ENCODE measurements at places on chromosomes 7 and 10.

- peak; percentile 10 for DNase-seq
Measured at GRCh38 chr10:86583983-86584382, 62.4 kb upstream of the WAPL start.

GRCh38 chr10:58570307-58570723 is 57.6 kb downstream of the BICC1 start:
- DNase-seq = no peak

DNA sequence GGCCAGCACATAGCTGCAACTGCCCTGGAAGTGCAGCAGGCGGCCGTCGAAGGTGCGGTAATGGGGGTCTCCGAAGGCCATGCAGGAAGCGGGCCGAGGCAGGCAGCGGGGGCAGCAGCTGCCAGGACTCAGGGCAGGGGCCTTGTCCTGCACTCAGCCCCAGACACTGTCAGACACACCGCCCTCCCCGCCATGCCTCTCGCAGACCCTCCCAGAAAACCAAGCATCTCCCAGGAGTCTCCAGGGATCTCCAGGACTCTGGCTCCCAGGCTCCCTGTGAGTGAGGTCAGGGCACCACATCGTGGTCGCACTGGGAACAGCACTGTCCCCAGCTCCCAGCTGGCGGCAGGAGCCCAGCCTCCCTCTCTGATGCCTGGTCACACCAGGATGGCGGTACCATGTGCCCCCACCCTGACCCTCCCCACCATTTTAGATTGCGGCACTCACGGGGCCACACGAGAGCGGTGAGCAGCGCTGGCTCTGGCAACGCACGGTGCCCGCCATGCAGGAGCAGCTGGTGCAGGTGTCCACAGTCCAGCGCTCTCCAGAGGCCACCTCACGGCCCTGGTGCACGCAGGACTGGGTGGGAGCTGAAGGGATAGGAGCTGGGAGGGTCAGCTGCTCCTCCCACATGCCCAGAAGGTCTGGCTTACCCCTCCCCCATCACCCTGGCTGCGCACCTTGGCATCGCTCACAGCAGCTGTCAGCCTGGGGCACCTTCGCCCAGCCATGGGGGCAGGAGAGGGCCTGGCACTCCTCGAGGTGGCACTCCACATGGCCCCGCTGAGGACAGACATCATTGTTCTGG is 17.5 kb downstream of the ATP6V1F start:
- peak; percentile 92 for DNase-seq

- DNase-seq = no peak
Measured at GRCh38 chr7:155916926-155917655, 104.8 kb upstream of the SHH start.

- DNase-seq = no peak
Measured at GRCh38 chr7:44762726-44763522, 14.3 kb downstream of the ZMIZ2 start.

- peak; percentile 90 for DNase-seq
Measured at GRCh38 chr7:142632271-142633134, 116.8 kb upstream of the PRSS1 start.

DNA sequence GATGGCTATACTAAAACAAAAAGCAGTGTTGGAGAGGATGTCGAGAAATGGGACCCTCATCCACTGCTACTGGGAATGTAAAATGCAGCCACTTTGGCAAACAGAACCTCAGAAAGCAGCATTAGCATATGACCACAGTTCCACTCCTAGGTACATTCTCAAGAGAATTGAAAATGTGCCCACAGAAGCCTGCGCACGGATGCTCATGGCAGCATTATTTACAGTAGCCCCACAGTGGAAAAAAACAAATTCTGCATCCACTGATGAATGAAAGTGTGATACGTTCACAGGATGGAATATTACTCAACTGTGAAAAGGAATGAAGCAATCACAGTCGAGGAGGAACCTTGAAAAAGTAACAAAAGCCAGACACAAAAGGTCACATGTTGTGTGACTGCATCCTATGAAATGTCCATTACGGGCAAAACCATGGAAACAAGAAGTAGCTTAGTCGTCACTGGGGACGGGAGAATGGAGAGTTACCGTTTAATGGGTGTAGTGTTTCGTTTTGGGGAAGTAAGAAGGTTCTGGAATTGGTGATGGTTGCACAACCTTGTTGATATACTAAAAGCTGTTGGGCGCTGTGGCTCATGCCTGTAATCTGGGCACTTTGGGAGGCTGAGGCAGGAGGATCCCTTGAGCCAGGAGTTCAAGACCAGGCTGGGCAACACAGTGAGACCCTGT is 2.5 kb upstream of the UPK3B start:
- no peak for DNase-seq

- DNase-seq = no peak
Measured at GRCh38 chr7:148674689-148675088, 24.0 kb upstream of the CUL1 start.

GRCh38 chr7:767941-768731 is 41.1 kb upstream of the PRKAR1B start:
- no peak for DNase-seq

DNA sequence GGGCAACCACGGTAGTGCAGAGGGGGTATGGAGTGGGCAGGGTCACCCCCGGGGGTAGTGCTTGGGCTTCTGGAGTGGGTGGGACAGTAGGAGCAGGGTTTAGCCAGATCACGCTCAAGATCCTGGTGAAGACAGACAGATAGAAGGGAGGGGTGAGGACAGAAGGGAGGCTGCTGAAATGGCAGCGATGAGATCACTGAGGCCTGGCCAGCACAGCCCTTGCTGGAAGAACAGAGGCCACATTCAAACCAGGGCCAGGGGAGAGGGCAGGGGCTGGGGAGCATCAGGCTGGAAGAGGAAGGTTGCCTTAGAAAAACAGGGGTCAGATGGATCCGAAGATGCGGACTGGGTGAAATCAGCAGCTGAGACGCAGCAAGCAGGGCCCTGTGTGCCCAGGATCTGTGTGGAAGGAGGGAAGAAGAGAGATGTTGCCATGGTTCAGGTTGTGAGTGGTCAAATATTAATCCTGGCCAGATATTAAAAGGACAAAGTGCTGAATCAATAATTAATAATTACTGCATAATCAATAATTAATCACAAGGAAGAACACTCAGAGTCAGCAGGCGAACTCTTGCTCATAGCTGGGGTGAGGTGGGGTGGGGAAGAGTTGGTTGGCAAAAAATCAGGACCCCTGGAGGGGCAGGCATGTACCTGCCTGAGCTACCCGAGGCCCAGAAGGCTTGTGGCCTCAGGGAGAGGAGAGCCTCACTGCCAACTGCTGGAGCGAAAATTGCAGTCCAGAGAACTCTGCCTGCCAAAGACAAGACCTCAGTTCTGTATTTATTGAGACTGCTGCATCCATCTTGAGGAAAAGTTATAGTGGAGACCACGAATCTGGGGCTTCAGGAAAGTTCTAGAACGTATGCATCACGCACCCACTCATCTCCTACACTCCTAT is 105.7 kb downstream of the GRB10 start:
- DNase-seq = no peak

DNA sequence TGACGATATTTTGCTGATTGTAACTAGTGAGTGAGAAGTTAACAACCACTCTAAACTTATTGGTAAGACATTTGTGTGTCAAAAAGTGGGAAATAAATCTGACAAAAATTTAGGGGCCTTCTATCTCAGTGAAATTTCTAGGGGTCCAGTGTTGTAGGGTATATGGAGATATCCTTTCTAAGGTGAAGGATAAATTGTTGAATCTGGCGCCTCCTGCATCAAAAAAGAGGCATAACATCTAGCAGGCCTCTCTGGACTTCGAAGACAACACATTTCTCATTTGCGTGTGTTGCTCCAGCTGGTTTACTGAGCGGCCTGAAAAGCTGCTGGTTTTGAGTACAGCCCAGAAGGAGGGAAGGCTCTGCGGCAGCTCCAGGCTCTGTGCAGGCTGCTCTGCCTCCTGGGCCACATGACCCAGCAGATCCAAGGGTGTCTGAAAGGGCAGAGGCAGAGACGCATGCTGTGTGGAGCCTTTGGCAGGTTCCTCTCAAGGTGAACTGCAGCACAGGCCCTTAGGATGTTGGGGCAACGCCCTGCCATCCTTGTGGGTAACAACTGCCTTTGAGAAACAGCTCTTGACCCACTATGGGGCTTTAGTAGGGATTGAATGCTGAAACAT is 72.4 kb downstream of the LMBR1 start:
- DNase-seq = no peak

DNA sequence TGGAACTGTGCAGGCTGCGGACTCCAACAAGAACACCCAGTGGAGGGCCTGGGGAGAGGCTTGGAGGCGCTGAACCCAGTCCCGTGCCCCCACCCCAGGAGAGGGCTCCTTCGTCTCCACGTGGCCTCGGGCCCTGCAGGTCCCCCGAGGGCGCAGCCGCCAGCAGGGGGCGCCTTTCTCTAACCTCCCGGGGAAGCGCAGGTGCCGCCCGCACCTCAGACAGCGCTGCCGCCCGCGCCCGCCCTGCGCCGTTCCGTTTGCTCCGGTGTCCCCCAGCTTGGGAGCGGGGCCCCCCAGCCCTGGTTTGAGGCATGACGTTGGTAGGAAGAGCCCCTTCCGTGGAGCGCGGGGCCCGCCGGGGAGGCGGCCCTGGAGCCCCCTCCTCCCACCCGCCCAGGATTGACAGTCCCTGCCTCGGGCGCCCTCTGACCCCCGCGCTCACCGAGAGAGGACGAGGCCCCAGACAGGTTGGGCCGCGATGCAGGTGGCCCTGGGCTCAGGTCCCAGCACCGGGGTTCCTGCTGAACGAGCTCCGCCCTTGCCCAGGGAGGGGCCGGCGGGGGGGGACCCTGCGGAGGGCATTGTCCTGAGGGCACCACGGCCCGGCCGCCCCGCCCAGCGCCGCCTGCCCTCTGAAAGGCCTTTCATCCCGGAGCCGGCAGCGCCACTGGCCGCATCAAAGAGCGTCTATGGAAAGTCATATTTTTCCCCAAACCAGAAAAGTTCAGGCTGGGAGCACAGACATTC is 42.8 kb downstream of the FOXL3 start:
- peak; percentile 85 for DNase-seq

DNA sequence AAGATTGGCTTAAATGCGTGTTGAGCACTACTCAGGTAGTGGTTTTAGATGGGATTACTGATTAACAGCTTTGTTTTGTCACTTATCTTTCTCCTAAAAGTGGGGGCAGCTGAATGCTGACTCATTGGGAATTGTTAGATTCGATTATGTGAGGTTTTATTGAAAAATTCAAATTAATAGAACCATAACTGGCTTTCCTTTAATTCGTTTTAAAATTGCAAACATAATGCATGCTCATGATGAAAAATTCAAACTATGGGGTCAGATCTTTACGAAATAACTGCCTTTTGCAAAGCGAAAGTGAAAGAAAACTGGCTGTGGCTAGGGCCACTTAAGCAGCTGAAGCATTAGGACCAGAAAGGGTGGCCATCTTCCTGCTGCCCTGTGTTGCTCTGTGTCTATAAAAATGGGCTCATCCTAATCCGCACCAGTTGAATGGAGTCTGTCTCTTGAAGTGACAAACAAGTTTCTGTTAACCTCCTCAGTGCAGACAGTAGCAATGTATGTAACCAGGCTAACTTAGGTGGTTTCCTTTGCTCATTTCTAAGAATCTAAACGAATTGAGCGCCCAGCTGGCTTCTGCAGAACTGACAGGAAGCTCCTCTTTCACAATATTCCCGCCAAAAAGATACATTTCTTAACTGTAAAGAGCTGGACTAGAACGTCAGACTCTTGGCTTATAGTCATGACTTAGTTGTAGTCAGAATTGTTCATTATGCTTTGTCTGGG is 27.8 kb downstream of the DENND10 start:
- no peak for DNase-seq

DNA sequence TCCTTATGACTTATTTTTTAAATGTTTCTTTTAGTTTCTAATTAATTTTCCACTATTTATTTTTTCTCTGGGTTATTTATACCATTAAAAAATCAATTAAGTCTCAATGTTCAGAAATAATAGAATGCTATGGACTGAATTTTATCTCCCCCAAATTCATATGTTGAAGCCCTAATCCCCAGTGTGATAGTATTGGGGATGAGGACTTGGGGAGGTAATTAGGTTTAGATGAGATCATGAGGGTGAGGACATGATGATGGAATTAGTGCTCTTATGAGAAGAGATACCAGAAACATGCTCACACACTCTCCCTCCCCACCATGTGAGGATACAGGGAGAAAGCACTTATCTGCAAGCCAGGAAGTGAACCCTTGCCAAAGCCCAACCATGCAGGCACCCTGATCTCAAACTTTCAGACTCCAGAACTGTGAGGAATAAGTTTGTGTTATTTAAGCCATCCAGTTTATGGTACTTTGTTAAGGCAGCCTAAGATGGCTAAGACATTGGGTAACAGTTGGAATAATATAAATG is 202.6 kb downstream of the MDFIC start:
- DNase-seq = no peak

GRCh38 chr7:90629297-90629918 is 33.3 kb downstream of the CDK14 start:
- DNase-seq = peak; percentile 91

Data from NCI-H526 (cell line).